ENCODE measurements at places on chromosomes 12 and 14. TPM values are rescaled to one million over a fixed set of nuclear protein-coding genes. Genes with fewer than 3 reads are reported as not detected.

DBX2 gene
- total RNA-seq = not detected

KRT77 gene
- not detected for total RNA-seq

ATF7IP gene
- 107 TPM for total RNA-seq

LYZ gene
- total RNA-seq = not detected

RND1 gene
- 10.4 TPM for total RNA-seq

RASSF9 gene
- total RNA-seq = 0.35 TPM

P2RX7 gene
- 0.74 TPM for total RNA-seq

YAF2 gene
- total RNA-seq = 1.0 TPM

ALG10 gene
- total RNA-seq = 18.5 TPM

LTBP2 gene
- 2.1 TPM for total RNA-seq

SIVA1 gene
- total RNA-seq = 392 TPM

YEATS4 gene
- 90.5 TPM for total RNA-seq
